Heart right ventricle (tissue), 16 donors: ENCODE measurements at places on chromosomes 5 and 9. TPM values are rescaled to one million over a fixed set of nuclear protein-coding genes. Genes with fewer than 3 reads are reported as not detected.

GRCh38 chr9:14133394-14133793 lies 180.5 kb downstream of the NFIB start:
- no peak for DNase-seq

GRCh38 chr5:154092356-154093141 lies 53.8 kb downstream of the MFAP3 start:
- no peak for DNase-seq

- DNase-seq: no peak
These were observed 10.7 kb downstream of the LYSMD3 start for GRCh38 chr5:90518661-90519060.

GRCh38 chr9:131625508-131625787 lies 80.1 kb downstream of the PRRT1B start:
- DNase-seq: no peak

Gene C9orf50
- total RNA-seq: not detected

Gene FPGS
- total RNA-seq: 42.7 TPM

Gene HABP4
- total RNA-seq: 25.4 TPM
